Activated T-cell treated with anti-CD3 and anti-CD28 coated beads, Interleukin-2, amount 50 U/mL, for 72 hours (primary cell): ENCODE measurements at places on chromosomes 6 and 20.

- peak; percentile 23 for DNase-seq
Measured at GRCh38 chr20:44598423-44599305, 16.3 kb downstream of the PKIG start.

GRCh38 chr6:27592481-27593199 lies 119.7 kb upstream of the ZNF184 start:
- DNase-seq, result peak; percentile 64

GRCh38 chr6:16305788-16306187 lies 67.4 kb downstream of the GMPR start:
- no peak for DNase-seq

GRCh38 chr20:7693761-7694160 lies 246.5 kb downstream of the HAO1 start:
- no peak for DNase-seq

DNA sequence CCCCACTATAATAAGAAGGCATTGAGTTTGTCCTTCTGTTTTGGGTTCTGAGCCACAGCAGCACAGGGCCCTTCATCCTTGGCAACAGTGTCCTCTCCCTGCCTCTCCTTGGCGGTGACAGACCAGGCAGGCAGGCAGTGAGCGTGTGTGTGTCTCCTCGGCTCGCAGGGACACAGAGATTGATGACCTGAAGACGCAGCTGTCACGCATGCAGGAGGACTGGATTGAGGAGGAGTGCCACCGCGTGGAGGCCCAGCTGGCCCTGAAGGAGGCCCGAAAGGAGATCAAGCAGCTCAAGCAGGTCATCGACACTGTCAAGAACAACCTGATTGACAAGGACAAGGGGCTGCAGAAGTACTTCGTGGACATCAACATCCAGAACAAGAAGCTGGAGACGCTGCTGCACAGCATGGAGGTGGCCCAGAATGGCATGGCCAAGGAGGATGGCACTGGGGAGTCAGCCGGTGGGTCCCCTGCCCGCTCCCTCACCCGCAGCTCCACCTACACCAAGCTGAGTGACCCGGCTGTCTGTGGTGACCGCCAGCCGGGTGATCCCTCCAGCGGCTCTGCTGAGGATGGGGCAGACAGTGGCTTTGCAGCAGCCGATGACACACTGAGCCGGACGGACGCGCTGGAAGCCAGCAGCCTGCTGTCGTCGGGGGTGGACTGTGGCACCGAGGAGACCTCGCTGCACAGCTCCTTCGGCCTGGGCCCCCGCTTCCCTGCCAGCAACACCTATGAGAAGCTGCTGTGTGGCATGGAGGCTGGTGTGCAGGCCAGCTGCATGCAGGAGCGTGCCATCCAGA lies 24.0 kb downstream of the SDCBP2 start:
- DNase-seq, result no peak
